ENCODE measurements at places on chromosomes 11 and 22.

DNA sequence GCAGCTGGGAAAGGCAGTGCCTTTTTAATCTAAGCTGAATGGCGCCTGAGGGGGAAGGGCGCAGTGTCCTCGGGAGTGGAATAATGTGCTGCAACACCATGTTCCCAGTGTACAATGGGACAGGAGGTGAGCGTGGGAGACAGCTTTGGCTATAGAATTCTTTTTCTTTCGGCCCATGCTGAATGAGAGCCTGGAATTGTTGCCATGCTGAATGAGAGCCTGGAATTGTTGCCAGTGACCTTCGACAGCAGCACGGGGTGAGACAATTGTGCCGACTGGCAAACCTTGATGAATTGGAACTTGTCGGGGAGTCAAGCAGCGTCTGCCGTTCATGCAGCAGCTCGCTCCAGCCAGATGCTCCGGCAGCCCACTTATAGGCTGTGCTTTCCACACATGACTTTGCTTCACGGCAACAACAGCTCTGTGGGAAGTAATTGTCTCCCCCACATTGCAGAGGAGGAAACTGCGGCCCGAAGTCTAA lies 141.4 kb upstream of the E2F8 start:
- DNase-seq = no peak

DNA sequence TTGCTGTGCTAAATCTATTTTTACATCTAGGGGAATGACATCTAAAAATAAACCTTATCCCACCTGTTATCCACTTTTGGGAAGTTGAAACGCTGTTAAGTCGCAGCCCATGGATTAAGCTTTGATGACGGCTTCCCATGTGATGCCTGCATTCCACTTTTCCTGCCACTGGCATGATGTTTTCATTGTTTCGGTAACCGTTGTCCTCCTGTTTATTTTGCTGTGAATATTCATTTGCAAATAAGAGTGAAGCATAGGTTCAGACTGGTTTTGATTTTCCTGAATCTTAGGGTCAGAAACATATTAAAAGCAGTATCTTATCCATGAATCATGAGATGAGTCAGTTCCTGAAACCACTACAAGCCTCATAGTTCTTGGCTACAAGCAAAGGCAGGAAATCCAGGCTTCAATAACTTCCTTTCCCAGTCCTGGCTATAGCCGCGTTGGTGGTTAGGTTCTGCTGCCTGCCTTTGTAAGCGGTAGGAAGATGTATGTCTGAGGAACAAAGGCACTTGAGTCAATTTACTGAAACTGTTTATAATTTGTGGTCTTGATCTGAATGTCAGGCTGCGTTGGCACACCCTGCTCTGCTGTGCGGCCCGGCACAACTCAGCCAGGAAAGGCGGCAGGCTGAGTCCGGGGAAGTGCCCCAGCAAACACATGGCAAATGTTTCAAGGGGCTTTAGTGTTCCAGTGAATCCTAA lies 19.4 kb downstream of the TEAD1 start:
- peak; percentile 29 for DNase-seq

DNA sequence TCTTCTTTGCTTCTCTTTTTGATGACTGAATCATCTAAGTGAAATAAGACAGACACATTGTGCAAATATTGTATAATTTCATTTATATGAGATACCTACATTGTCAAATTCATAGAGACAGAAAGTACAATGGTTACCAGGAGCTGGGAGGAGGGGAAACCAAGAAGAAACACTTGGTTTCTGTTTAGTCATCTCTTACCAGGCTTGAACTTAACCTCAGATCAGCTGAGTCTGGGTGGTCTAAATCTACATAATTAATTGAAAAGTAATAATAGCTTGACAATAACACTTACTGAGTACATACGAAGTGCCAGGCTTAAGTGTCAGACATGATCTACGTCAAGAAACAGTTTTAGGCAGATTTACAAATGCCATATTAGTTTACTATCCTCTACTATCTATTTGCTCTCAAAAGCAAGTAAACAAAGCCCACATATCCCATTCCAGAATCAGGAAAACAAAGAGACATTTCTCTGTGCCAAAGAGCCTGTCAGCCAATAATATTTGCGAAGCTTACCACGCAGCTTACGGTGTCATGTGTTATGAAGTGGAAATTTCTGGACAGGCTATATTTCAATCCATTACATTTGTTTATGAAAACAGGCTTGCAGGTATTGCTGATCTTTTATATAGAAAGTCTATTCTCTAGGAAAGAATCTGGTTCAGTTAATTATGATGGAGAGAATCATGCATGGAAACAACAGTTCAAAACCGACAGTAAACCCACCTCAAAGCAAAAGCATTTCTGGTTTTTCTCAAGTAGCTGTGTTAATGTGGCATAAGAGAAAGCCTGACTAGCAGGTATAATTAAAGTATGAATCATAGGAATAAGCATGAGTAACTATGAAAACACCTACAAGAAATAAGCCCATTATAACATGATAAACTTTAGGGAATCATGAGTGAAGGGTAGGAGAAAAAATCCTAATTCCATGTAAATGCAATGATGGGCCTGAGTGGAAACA lies 2.7 kb upstream of the ARHGAP42 start:
- no peak for DNase-seq

GRCh38 chr22:32802237-32802765 lies 796 bp downstream of the TIMP3 start:
- DNase-seq = no peak

- no peak for DNase-seq
Observed at GRCh38 chr11:119513806-119514170, 90.8 kb upstream of the THY1 start.

- no peak for DNase-seq
Observed at GRCh38 chr22:29679316-29679715, 40.5 kb upstream of the CABP7 start.

- no peak for DNase-seq
Observed at GRCh38 chr11:46413760-46414465, 22.3 kb upstream of the CHRM4 start.

DNA sequence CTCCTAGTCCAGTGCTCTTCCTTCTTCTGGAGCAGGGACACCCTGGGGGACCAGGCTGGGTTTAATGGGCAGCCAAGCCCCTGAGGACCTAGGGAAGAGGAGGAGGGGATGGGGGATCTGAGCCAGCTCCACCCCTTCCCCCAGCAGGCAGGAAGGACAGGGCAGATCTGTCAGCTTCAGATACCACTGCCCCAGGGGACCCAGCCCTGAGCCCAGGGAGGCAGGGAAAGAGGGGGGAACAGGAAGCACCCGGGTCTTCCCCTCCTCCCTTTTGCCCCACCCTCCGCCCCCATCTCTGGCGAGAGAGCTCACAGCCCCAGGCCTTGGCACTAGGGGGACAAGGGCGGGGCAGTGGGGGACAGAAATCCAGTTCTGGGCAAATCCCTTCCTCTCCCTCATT lies 11.7 kb upstream of the SOX10 start:
- no peak for DNase-seq

GRCh38 chr11:77203901-77204753 lies 76.1 kb downstream of the MYO7A start:
- no peak for DNase-seq

DNA sequence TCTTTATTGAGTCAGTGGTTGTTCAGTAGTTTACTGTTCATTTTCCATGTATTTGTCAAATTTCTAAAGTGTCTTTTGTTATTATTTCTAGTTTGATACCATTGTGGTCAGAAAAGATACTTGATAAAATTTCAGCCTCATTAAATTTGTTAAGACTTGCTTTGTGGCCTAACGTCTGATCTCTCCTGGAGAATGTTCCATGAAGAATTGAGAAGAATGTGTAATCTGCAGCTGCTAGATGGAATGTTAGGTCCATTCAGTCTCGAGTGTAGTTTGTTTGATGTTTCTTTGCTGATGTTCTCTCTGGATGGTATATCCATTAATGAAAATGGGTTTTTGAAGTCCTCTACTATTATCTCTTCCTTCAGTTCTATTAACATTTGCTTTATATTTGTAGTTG lies 394.7 kb upstream of the ANO5 start:
- DNase-seq = no peak

GRCh38 chr11:5605849-5606248 lies 9.4 kb downstream of the TRIM6 start:
- no peak for DNase-seq

DNA sequence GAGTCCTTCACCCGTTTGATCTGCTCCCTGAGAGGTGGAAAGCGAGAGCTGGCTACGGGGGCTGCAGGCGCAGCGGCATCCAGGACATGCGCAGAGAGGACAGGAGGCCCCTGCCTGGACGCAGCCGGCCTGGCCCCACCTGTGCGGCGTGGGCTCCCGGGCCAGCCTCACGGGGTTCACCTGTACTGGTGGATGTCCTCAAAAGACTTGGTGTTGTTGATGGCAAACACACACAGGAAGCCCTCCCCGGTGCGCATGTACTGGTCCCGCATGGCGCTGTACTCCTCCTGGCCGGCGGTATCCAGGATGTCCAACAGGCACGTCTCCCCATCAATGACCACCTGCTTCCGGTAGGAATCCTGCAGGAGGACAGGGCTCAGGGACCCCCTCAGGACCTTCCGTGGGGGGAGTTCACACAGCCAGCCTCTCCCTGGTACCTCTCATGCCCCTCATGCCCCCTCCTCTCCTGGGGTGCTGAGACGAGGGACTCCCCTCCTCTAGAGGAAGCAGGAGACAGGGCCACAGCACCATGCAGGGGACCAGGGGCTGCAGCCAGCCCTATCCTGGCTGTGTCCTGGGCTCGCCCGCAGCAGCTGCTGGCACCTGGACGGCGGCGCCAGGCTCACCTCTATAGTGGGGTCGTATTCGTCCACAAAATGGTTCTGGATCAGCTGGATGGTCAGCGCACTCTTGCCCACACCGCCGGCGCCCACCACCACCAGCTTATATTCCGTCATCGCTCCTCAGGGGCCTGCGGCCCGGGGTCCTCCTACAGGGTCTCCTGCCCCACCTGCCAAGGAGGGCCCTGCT lies 1.6 kb downstream of the HRAS start:
- DNase-seq = no peak

GRCh38 chr22:30008401-30008800 lies 71.9 kb upstream of the HORMAD2 start:
- no peak for DNase-seq

GRCh38 chr11:62398011-62398994 lies 20.5 kb upstream of the SCGB1A1 start:
- DNase-seq = no peak

DNA sequence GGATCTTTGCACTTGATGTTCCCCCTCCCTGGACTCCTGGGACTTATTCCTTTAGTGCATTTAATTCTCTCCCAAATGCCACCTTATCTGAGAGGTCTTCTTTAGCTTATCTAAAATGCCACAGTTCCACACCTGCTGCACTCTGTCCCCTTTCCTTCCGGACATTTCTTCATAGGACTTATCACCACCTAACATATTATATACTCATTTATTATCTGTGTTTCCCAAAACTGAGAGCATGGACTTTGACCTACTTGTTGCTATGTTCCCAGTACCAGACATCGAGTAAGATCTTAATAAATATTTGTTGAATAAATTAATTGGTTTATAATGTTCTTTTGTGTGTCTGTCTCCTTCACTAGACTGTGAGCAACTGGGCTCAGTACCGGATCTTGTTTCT lies 585.3 kb downstream of the INSC start:
- no peak for DNase-seq

GRCh38 chr11:85889676-85890579 lies 34.7 kb downstream of the CCDC83 start:
- DNase-seq = no peak

DNA sequence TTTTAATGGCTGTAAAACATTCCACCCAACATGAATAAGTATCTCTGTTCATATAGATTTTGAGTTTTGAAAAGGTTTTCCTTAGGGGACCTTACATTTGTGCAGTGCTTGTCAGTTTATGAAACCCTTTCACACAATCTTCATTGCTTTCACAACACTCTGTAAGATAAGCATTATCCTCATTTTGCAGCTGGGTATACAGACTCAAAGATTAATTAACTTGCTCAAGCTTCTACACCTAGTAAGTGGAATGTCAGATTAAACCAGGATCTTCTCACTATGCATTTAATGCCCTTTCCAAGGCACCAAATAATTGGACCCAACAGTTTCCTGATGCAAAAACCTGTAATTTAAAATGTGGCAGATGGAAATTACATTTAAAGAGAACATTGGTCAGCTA lies 11.6 kb upstream of the GAB2 start:
- DNase-seq = no peak

GRCh38 chr11:65274735-65275682 lies 13.2 kb downstream of the POLA2 start:
- peak; percentile 39 for DNase-seq

- DNase-seq = no peak
Observed at GRCh38 chr11:34890812-34891211, 25.4 kb downstream of the APIP start.

DNA sequence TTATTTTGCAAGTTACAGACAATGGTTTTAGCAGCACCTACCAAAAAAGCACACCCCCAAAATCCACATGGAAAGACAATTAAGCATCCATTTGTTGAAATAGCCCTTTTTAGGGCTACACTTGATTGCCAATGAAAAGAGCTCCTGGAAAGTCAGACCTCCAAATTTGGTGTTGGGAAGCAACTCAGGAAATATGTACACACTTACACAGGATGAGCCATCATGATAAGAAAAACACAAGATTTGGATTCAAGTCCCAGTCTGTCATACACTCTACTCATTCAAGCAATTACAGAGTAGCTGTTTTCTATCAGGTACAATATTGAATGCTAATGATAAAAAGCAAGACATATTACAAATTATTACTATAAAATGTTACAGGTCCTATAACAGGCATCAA lies 31.5 kb downstream of the FAM168A start:
- no peak for DNase-seq

GRCh38 chr11:70581991-70582885 lies 183.9 kb downstream of the CTTN start:
- no peak for DNase-seq

DNA sequence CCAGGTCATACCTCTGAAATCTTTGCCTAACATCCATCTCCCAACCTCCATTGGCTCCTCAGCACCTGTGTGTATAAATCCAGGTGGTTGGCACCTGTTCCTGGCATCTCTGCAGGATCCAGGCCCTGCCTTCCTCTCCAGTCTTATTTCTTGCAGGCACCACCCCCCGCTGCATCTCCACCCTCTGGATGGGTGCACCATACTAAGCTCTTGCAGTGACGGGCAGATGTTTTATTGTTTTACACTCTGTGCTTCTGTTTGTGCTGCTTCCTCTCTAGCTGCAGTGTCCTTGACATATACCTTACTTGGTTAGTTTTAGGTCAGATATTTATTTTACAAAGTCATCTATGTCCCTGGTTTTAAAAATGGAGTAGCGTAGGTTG lies 102.6 kb downstream of the TBC1D22A start:
- no peak for DNase-seq

DNA sequence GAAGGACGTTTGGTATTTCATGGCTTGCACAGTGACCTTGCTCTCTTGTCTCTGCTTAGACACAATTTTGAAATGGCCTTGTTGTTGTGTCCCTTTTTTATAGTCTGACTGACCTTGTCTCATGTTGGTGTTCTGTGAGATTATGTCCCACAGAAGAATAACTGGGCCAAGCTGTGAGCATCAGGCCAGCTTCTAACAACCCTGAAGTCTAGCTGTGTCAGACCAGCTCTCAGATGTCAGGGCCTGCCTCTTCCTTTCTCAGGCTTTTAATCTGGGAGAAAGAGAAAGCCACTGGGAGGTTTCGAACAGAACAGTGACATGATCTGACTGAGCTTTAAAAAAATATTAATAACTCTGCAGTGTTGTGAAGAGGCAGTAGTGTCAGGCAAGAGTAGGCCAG lies 2.0 kb upstream of the UEVLD start:
- no peak for DNase-seq

GRCh38 chr11:20070459-20070858 lies 89.8 kb downstream of the DBX1 start:
- no peak for DNase-seq
